ENCODE measurements at places on chromosomes 1 and 21.

DNA sequence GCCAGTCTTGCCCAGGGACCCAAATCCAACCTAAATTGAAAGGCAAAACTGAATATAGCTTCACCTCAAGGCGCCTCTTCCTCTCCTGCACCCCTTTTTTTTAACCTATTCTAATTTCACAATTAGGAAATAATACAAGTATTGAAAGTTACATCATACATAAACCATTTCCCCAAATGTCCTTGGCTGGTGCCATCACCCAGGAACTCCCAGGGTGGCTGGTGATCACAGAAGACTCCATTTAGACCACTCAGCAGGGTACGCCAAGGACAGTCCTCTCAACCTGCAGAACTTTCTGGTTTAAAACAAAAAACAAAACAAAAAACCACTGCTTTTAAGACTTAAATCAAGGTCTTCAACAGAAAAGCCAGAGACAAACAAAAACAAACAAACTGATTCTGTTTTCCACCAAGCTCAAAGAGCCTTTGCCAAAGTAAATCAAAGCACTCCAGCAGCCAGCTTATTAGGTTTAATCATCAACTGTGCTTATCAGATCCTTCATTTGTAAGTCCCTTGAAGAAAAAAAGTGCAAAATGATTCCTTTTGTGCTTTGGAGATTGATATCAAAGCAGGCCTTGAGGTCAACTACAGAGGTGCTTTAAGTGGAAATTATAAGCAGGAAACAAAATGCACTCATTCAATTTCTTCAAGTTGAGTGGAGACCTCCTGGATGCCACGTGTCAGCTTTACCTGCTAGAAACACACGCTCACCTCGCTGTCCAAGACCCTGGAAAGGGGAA lies 113.0 kb downstream of the ETS2 start:
- DNase-seq, result no peak

DNA sequence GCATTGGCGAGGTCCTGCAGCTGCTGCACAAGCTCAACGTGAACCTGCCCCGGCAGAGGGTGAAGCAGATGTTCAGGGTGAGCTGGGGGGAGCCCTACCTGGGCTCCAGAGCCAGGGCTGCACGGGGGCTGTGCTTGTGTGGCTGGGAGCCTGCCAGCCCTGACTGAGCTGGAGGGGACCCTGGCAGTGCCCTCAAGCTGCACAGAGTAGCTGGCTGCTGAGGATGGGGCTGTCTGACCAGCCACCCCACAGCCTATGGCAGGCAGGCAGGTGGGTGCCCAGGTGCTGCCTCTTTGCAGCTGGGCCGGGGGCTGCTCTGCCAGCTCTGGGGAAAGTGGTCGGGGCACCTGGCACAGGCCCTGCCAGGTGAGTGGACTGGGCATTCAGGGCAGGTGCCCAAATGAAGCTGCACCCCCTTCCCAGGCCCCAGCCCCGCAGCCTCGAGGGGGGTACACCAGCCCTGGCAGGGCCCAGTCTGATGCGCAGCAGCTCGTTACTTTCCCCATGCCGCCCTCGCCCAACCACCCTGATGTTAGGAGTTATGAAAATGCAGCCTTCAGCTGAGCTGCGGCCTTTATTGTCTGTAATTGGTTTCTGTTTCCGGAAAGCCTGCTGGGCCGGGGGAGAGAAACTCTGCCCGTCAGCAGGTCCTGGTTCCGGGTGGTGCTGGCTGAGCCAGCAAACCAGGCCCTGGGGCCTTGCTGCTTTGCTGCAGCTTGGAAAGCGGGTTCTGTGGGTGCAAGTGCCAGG lies 4.3 kb downstream of the PLCH2 start:
- no peak for DNase-seq

DNA sequence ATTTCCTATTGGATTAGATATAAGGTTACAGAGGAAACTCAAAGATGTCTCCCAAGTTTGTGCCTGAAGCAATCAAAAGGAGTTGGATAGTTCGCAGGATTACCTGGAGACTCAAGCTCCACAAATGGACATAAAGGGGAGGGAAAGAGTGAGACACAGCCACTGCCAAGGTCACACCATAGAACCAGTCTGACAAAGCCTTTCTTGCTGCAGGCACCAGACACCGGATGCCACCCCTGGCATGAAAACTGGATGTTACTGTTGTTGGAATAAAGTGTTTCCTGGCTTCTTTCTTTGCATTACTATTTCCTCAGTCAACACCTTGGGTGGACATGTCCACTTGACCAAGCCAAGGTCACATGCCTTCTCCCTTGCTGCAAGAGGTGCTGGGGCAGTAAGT lies 70.6 kb downstream of the SNRPE start:
- DNase-seq, result no peak

GRCh38 chr1:158992787-158993312 lies 16.9 kb upstream of the IFI16 start:
- no peak for DNase-seq

DNA sequence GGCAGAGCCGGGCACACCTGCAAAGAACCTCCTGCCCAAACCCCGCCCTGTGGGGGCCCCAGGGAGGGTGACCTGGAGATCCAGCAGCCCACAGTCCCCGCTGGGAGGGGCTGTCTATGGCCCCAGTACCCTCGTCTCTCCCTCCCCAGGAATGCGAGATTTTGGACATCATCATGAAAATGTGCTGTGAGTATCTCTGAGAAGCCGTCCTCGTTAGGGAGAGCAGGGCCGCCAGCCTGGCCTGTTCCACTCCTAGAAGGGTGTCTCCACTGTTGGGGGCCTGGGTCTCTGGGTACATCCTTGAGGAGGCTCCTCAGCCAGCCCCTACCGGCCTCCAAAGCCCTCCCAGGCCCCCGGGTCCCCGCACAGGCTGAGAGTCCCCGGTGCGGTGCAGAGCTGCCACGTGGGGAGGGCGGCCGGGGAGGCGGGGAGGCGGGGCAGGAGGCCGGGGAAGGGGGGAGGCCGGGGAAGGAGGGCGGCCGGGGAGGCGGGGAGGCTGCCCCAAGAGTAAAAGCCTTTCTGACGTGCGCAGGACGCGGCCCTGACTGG lies 18.7 kb downstream of the COL6A1 start:
- DNase-seq, result no peak

DNA sequence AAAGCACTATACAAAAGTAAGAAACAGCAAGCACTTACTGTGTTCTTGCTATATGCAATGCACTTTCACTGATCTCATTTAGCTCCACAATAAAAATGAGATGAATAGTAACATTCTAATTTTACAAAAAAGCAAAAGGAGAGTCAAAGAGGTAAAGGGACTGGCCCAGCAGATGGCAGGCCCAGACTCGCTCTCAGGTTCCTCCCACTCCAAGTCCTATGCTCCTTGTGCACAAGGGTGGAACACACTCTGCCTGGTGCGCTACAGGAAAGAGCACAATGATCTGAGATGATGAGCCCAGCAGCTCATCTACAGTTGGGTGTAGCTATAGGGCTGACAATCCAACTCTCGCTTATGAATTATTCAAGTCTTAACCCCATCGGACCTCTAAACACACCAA lies 94.1 kb upstream of the LYST start:
- DNase-seq, result peak; percentile 44
